Stimulated activated memory B cell treated with anti-CD40 and anti-IgM and Interleukin-4, amounts not matched to agents 10 μg/mL and 1 μg/mL and 100 μg/mL, for 72 hours (primary cell): ENCODE measurements at places on chromosomes 4 and X.

DNA sequence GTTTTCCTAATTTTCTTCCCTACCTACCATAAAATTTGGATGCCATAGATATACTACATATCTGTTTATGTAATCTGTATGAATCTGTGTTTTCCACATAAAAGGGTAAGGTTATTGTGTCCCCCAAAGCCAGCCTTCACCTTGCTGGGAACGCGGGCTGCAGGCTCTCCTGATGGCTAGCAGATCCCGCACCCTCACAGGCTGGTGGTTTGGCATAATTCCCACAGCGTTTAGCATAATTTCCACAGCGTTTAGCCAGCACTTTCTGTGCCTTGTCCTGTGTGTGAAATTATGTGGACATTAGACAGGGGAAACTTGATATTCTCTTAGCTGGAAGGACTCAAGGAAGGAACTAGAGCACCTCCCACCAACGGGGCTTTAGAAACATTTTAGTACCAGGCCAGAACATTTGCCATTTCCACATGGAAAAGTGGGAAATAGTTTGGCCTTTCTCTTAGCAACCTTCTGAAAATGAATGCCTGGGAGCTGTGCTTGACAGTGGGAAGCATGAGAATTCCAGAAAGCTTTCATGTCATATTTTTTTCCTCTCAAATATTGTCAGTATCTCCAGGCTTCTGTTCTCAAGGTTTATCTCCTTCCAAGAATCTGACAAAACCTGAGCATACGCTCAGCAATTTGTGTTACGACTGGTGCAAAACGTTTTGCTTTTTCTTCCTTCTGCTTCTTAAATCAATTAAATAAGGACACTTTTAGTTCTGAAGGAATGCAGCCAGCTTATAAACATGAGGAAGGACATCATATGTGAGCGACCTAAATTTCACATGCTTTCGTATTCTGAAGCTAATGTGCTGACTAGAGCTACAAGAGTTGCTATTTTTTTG is 67.9 kb downstream of the STK32B start:
- no peak for ATAC-seq

DNA sequence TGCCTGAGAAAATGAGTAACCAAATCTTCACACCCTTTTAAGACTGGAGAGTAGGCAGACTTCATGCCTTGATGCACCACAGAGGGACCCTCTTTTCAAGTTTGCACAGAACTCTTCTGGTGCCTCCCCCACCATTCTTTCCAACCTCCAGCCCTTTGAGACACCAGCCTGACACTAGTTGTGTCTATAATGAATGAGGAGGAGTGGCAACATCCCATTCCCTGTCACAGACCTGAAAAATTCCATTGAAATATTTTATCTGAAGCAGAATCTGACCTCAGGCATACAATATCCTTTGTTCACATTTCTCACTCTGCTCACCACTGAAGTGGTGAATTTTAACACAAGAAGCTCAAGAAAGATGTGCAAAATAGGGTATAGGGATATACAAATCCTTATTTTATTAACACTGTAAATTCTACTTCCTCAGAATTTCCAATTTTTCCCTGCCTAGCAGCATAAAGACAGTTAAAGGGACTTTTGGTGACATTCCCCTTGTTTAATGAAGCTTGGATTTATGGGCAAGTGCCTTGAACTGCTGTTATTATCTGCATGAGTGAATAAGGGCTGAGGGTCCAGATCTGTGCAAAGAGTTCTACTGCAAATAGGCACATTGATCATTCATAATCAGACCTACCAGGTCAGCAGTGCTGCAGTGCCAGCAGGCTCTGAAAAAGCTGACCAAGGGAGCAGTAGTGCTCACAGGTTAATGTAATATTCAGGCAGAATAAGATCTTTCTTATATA is 149.9 kb upstream of the PAQR3 start:
- ATAC-seq: no peak

- no peak for ATAC-seq
These were observed 124.8 kb downstream of the ATG4A start for GRCh38 chrX:108216405-108216804.

- ATAC-seq: no peak
These were observed 26.5 kb downstream of the HS3ST1 start for GRCh38 chr4:11402192-11402591.

- ATAC-seq: no peak
These were observed 2.3 kb downstream of the ATP2B3 start for GRCh38 chrX:153519569-153520286.
